ENCODE measurements at places on chromosomes 6 and 20.

DNA sequence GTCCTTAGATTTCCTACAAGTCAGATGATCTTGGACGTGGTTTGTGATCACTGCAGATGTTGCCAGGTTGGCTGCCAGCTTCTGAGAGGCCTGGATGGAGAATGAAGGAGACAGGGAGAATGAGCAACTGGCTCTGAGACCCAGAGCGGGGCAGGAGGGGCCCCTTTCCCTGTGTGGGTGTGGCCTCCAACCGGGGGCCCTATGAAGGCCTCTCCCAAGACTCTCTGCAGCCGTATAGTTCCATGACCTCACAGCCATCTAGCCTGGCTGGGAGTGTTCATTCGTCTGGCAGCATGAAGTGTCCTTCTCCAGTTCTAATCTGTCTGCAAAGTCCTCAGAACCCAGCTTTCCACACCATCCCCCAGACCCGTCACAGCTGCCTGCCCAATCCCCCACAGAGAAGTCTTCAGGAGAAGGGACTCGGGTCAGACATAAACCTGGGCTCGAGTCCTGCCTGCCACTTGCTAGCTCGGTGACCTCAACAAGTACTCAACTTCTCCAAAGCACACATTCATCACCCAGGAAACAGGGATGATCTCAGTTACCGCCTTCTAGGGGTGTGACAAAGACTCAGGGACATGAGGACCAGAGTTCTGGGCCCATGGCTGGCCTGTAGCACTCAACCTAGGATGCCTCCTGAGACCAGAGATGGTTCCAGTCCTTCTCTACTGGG lies 122.6 kb downstream of the EDN3 start:
- no peak for DNase-seq

GRCh38 chr20:17735959-17736621 lies 36.3 kb downstream of the BANF2 start:
- DNase-seq = no peak

GRCh38 chr6:149474108-149474935 lies 10.5 kb downstream of the ZC3H12D start:
- DNase-seq = no peak

DNA sequence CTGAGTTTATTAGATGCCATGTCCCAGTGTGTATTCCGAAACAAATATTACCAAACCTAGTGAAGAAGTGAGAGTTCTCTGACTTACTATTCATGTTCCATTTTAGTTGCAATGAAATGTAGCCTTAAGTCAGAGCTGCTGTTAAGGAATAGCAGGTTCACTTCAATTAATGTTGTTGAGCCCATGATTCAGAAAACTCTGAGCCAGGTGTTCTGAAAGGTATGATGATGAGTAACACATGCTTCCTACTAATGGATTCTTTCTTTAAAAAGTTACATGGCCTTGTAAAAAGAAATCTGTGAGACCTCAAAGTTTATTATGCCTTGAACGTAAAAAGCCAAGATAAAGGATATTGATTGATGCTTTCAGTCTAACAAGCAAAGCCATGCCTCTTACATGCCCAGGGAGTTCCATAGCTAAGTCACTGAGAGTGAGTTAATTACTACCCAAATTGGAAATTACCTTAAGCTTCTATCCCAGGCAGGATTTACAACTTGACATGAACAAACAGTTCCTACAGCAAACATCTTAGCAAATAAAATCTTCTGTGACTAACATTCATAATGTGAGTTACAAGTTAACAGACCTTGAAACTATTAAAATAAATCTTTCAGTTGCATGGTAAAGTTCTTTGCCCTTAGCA lies 122.9 kb downstream of the AKAP7 start:
- DNase-seq = no peak

DNA sequence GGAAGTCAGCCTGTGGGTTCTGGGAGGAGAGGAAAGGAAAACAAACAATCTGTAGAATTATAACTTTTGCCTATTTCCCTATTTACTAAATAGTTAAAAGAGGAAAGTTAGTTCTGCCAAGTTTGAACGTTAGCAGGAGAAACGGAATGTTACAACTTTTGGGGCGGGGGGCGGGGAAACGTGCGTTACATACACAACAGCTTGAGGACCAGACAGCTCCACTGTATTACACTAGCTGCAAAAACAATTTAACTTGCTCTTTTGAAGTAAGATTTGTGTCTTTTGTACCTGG lies 498 bp upstream of the PRDM1 start:
- no peak for DNase-seq

- no peak for DNase-seq
These were observed 176.4 kb downstream of the TFAP2B start for GRCh38 chr6:50995036-50995435.

GRCh38 chr6:39086294-39086693 lies 28.7 kb downstream of the SAYSD1 start:
- DNase-seq = no peak

- DNase-seq = no peak
These were observed 6.1 kb upstream of the OSBPL2 start for GRCh38 chr20:62232194-62232593.

DNA sequence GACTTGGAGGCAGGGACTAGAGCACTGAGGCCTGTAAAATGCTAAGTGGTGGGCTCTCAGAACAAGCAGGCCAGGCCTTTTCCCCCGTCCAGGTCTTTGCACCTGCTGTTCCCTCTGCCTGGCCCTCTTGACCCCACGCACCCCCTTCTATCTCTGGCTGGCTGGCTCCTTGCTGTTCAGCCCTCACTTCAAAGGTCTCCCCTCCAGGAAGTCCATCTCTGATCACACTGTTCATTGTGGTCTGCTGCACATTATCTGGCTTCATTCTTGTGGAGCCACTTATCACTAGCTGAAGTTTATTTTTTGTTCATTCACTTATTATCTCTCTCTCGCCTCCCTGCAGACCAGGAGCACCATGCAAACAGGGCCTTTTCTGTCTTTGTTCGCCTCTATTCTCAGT lies 24.5 kb downstream of the SLC13A3 start:
- DNase-seq = no peak

DNA sequence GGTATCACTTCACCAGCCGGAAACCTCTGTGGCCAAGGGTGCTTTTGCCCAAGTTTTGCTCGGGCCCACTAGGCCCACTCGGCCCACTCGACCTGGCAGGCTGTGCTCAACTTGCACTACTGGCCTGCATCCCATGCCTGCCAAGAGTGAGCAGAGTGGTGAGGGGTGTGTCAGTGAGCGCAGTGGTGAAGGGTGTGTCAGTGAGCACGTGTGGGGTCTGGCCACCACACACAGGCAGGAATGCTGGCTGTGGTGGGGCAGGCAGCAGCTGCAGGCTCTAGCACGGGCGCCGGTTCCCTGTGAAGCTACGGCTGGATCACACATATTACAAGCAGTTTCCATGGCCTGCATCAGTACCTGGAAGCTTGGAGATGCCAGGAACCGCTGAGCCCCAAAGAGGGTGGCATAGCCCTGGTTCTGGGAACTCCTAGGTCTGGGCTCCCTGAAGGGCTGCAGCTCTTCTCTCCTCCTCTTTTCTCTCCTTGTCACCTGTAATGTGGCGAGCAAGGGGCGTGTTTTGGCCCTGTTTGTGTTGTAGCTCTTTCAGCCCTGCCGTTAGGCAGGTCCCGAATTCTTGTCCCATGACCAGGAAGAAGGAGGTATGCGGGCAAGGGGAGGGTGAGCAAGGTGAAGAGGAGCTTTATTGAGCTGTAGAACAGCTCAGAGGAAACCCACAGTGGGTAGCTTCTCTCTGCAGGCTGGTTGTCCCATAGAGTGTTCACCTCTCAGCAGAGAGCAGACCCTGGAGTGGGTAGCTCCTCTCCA lies 51.0 kb upstream of the CLDN20 start:
- no peak for DNase-seq

- DNase-seq = no peak
These were observed 503.1 kb downstream of the ADGRB3 start for GRCh38 chr6:69138148-69138547.

DNA sequence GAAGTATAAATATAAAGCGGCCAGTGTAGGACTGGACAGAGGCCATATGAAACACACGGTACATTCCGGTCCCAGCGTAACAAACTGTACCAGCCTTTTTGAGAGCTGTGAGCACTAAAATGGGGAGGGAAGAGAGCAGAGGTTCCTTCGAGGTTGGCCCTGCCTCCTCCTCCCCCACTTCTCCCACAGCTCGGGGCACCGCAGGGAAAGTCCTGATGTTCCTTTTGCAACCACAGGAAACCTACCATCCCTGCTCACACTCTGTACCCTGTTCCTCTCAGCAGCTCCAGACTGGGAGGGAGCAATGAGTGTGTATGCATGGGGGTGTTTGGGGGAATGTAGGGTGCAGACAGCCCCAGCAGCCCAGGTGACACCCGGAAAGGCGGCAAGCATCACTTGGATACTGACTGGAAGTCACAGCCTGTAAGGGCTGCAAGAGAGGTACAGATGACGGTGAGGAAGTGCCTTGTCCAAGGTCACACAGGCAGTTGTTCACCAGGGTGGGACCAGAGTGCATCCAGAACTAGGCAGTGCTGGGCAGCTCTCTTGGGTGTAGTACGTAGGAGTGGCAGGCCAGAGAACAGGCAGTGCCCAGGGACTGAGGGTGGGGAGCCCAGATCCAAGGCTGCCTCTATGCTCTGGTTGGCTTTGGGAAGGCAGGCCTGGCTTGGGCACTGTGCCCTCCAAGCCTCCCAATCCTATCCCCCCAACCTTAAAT lies 11.0 kb upstream of the ARMC12 start:
- DNase-seq = no peak

DNA sequence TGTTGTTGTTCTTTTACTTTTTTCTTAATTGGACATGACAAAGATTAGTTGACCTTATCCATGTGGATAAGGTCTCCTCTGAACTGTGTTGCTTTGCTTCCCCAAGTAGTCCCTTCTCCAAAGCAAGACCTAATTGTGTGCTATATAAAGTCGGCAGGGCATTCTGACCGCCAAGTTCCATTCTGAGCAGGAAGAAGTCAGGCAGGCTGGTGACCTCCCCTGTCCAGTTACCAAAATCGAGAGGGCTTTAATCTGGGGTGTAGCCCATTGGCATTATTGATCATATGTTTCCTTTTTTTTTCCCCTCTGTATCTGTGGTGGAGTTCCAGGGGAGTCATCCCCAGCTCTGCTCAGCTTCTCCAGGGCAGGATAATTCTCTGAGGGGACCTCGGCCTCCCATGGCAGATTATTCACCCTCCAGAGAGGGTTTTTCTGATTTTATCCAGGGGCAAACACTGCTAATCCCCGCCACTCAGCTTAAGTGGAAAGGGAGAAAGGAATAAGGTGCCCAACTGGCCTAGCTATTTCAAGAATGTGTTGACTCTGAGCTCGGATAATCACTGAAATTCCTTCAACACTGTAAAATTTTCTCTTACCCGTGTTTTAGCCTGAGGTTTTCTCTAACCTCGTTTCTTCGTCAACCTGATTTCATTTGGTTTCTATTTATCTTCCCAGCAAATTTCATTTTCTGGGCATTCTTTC lies 71.8 kb upstream of the L3MBTL3 start:
- no peak for DNase-seq

GRCh38 chr6:36546308-36546919 lies 865 bp downstream of the STK38 start:
- DNase-seq = peak; percentile 31

DNA sequence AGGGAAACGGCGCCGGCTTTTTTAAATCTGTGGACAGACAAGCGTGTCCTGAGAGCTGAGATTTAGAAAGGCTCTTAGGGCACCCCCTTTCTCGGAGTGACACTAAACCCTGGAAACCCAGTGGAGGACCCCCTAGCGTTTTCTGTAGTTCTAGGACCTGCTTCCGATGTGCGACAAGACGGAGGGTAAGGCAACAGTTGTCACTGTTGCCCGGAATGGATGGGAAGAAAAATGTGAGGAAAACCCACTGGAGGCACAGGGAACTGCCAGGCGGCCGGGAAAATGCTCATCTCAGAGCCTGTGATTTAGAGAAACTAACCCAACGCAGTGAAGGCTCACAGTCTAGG lies 551 bp upstream of the ATP5F1E start:
- DNase-seq = no peak

GRCh38 chr6:137699031-137699683 lies 167.9 kb upstream of the TNFAIP3 start:
- DNase-seq = no peak

DNA sequence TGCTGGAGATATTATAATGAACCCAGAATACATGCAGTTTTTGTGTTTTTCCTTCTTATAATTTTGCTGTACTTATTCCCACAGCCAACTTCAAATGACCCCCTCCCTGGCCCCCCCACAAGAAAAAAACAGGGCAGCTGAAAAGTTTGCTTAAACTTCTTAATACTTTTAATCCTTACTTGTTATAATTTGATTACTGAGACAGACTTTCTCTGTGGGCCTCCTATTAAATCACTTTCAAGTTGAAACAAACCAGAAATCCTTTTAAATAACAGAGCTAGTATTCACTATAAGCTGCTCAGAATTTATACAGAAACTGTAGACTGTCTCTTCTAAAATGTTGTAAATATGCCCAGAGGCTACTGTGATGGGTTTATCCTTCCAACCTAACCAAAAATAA lies 106.3 kb downstream of the CENPW start:
- DNase-seq = no peak

DNA sequence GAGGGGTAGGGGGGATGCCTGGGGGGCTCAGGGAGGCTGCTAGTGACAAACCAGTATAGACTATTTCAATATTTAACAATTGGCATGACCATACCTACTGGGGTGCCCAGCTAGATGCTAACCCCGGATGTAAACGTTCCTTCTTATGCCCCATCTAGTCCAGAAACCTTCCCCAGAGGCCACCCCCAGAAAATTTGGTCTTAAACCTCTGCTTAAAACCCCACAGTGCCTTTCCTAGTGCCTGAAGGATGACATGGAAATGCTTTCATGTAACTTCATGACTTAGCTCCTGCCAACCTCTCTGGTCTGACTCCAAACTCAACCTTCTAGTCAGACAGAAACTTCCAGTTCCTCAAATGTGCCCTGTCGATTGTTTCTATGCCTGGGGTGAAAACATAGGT lies 52.0 kb downstream of the JPH2 start:
- DNase-seq = no peak

DNA sequence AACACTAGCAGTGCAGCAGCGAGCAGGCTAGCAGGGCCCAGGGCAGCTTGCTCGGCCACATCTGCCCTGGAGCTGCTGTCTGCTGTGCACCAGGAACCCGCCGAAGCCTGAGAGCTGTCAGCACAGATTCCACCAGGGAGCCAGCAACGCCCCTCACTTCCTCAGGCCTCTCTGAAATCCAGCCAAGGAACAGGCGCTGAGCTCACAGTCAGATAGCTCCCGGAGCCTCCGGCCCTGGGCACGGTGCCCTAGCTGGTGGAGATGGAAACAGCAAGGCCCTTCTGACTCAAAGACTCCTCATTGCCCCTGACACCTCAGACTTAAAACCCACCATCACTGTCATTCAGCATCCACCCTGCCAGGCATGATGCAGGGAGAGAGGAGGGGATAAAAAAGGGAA lies 839.4 kb downstream of the MAFB start:
- DNase-seq = peak; percentile 93

GRCh38 chr6:21279619-21280018 lies 313.9 kb upstream of the SOX4 start:
- DNase-seq = no peak

- DNase-seq = no peak
These were observed 35.3 kb downstream of the CPNE5 start for GRCh38 chr6:36803908-36804307.

DNA sequence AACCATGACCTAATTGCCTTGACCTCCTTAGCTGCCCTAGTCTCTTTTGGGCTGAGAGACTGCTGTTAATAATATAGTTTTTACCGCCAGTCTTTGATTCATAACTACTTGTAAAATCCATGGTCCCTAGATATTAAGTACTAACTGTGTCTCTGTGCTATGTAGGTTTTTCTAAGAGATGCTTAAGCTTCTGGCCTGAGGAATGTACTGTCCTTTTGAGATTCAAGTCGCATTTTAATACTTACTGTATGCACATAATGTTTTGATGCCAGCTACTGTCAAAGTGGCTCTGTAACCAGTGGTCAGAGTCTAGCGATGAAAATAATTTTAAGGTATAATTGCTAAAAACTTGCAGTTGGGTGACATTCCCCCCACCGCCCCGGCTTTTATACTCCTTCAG lies 2.1 kb downstream of the AKAP12 start:
- DNase-seq = peak; percentile 43
